ENCODE measurements at places on chromosomes 16 and 17. TPM values are rescaled to one million over a fixed set of nuclear protein-coding genes. Genes with fewer than 3 reads are reported as not detected.

Gene MARCHF10
- under 0.01 TPM for total RNA-seq

Gene SNAI3
- total RNA-seq = 0.26 TPM

Gene KCNAB3
- 1.6 TPM for total RNA-seq

Gene TNFRSF17
- total RNA-seq = not detected

Gene USP31
- 8.6 TPM for total RNA-seq

Gene SDR42E2
- not detected for total RNA-seq

DNA sequence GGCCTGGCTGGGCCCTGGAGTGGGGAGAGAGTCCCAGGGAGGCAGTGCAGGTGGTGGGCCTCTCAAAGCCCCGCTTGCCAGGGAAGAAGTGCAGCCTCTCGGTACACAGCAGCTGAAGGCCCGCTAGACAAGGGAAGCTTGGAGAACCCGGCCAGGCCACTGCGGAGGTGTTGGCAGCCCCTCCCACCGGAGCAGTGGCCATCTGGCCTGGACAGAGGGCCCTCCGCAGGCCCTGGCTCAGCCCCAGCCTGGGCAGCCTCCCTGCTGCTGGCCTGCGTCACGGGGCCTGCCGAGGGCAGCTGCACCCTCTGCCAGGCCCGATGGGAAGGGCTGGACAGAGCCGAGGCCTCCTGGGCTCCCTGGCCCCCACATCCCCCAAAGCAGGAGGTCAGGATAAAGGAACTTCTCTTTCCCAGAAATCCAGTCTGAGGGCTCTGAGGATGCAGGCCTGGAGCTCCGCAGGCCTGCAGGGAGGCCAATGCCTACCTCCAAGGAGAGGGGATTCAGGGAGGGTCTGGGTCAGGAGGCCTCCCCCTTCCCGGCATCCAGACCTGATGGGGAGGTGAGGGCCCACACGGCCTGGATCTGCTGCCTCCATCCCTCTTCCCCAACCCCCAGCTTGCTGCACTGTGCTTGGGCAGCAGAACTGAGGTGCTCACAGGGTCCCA is 4.3 kb downstream of the SPPL2C start:
- no peak for DNase-seq

- no peak for DNase-seq
These were observed 414.9 kb downstream of the KCNJ2 start for GRCh38 chr17:70584255-70584654.

DNA sequence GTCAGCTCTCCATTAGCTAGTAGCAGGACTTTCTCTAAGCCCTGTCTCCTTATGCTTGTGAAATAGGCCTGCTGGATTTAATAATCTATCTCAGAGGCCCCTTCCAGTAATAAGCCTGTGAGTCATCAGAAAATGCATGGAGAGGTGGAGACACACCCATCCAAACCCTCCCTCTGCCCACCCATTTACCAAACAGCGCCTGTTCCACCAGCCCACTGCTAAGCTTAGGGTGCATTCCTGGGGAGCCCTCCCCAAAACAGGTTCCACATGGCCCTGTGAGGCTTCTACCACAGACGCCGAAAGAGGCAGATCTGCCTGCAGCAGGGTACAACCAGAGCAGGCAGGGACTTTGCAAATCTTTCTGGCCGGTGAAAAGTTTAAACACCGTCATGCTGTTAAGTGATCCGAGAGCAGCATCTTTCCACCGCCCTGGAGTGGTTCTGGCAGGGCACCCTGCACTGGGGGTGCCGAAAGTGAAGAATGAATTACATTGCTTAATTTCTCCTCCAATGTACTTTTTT is 99.3 kb downstream of the GAS7 start:
- DNase-seq = no peak

- DNase-seq = peak; percentile 59
These were observed 943 bp upstream of the COTL1 start for GRCh38 chr16:84618581-84619460.

DNA sequence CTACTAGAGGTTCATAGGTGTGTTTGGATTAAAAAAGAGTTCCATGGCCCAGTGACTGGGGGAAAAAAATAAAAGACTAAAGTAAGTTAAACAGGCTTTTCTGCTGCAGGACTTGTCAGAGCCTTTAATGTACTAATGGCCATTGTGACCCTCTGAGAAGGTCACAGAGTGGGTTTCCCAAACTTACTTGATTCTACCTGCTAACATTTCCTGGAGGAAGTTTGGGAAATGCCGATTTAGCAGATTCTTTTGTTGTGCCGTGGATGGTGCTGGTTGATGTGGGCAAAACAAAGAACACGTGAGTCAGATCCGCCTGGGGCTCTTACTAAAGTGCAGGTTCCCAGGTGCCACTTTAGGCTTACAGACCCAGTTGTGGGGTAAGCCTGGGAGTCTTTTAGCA is 13.6 kb upstream of the STH start:
- DNase-seq = no peak

DNA sequence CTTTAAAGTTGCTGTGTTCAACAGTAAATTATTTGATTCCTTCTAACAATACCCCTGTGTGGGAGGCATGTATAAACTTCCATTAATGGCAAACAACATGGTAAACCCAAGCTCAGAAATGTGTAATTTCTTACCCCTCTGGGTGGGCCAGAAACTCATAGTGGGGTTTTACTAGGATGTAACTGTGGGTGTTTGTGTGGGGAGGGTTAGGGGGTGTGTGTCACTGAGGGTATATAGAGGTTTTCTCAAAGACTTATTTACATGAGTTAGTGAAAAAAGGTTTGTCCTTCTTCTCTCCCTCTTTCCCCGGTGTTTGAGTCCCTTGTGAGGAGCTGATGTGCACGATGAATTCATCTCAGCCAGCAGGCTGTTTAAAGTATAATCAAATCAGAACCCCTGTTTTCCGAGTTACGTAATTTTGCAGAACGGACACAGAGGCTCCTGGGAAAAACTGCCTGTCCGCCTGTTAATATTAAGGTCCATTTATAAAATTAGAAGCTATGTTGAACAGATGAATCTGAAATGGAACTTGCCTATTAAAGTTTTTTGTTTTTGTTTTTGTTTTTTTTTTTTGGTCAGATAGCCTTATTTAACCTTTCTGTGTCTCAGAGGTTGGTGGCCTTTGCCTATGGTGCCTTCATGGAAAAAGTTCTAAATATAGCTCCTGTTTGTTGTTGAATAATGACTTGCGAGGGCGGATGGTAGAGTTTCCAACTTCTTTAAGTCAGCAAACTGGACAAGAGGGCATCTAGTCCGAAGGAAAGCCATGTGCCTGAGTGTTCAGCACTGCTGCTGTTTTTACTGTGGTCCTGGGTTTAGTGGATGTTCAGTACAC is 73.3 kb downstream of the MSI2 start:
- no peak for DNase-seq

DNA sequence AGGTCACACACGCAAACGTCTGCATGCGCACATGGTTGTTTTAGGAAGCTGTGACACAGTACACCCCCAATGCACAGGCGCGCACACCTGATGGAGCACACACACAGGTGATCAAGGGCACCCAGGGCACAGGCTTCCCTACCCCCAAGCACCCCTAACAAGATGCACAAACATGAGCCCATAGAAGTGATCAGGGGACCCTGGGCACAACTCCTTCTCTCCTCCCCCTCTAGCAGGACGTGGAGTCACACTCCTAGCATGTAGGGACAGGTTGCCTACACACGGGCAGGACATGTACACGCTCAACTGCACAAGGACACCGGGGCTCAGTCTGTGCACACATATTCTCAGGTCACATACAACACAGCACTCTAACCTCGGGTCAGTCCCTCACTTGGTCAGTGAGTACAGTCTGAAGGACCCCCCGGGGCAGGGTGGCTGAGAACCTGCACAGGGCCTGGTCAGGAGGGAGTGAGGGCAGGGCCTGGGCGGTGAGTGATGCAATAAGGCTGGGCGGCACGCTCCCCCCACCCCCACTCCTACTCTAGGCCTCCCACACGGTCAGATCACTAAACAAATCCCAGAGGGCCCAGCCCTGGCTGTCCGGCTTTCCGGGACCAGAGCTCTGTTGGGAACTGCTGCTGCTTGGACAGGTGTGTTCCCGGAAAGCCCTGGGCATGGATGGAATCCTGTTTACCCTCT is 751 bp upstream of the DOC2B start:
- peak; percentile 96 for DNase-seq

- no peak for DNase-seq
These were observed 15.3 kb upstream of the CNOT1 start for GRCh38 chr16:58644765-58645487.

DNA sequence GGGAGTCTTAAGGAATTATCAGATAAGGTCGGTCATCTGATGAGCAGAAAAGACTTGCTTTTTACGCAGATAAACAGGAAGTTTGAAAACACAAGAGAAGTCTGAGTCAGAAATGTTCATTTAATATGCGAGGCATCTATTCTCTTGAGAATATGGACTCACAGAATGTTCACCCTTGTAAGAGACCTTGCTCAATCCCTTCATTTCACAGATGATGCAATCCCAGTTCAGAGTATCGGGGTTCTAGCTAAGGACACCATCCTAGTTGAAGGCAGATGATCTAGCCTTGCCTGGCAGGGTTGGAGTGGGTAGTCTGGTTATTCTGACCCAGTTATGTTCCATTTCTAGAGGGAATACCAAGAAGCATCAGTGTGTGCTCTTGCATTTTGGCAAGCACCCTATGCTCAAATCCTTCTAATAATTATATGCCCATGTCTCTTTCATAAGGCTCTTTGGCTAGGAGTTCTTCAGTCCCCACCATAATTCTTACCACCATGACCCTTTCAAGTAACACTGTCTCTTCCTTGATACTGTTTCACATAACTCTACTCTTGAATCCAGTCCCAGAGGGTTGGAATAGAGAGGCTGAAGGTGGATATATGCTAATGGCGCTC is 42.5 kb downstream of the YPEL2 start:
- DNase-seq = no peak

DNA sequence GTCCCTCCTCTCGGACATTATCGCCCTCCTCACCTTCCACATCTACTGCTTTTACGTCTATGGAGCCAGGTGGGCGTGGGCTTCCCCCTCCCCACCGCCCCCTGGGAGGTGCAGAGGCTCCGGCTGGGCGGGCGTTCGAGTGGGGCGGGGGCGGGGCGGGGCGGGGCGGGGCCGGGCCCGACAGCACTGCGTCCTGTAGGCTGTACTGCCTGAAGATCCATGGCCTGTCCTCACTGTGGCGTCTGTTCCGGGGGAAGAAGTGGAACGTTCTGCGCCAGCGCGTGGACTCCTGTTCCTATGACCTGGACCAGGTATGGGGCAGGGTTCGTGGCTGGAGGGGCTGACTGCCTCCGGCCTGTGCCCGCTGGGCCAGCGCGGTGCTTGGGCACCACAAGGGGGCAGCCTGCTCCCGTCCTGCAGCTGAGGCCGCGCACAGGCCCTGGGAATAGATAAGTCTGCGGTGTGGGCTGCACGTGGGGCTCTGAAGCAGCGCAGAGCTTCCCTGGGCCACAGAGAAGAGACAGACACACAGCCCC is 9.2 kb downstream of the PIGQ start:
- DNase-seq = peak; percentile 83

DNA sequence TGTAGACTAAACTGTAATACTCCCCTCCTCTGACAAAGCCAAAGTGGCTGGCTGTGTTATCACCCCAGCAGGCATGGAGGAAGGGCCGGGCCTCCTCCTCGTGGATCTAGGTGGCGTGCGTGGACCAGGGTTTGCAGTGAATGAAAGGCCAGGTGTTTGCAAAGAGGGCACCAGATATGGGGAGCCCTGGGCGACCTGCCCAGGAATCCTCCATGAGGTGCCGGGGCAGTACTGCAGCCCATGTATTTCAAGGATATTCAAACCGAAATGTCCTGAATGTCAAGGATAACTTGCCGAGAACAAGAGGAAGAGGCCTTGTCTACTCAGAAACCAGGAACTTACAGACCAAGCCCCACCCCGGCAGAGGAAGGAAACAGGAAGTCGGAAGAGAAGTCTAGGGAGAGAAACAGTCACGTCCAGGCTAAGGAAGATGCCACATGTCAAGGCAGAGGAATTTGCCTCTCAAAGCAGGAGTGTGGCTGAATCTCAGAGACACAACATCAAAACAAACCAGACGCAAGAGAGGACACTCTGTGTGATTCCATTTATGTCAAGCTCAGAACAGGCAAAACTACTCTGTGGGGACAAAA is 13.7 kb upstream of the OSGIN1 start:
- no peak for DNase-seq

GRCh38 chr16:4404967-4405696 is 11.3 kb downstream of the CORO7 start:
- no peak for DNase-seq

DNA sequence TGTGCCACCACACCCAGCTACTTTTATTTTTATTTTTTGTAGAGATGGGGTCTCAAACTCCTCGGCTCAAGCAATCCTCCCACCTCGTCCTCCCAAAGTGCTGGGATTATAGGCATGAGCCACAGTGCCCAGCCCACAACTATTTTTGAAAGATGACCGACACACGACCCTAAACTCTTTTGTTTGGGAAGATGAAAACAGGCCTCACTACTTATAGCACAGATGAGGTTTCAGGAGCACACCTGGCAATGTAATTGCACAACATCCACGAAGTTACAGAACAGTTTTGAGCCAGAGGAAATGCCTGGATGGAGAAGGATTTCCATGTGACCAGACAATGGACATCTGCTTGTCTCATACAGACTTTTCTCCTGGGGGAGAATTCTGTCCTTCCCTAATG is 43.4 kb upstream of the PRSS54 start:
- no peak for DNase-seq

GRCh38 chr16:53297477-53297876 is 136.8 kb upstream of the RBL2 start:
- no peak for DNase-seq

- DNase-seq = no peak
These were observed 388.0 kb downstream of the SEC14L1 start for GRCh38 chr17:77528516-77529327.

DNA sequence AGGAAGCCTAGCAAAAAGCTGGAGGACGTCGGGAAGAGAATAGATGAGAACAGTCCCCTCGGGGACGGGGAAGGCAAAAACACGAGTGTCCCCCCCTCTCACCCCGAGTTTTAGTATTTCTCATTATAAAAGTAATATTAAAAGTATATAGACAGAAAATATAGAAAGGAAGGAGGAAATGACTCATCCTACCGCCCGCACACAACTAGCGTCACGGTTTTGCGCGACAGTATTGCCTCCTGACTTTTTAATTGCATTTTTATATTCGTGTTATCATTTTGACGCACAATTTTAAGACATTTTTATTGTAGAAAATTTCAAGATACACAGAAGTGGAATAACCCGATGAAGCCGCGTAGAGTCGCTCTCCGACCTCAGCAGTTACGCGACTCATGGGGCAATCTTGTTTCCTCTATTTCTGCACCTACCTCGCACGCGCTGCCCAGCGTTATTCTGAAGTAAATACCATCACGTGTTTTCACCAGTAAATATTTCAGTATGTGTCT is 652 bp upstream of the SLC25A19 start:
- DNase-seq = peak; percentile 46

GRCh38 chr16:78415013-78415412 is 315.6 kb downstream of the WWOX start:
- no peak for DNase-seq

- peak; percentile 53 for DNase-seq
These were observed 645 bp upstream of the ELMO3 start for GRCh38 chr16:67198238-67198734.

DNA sequence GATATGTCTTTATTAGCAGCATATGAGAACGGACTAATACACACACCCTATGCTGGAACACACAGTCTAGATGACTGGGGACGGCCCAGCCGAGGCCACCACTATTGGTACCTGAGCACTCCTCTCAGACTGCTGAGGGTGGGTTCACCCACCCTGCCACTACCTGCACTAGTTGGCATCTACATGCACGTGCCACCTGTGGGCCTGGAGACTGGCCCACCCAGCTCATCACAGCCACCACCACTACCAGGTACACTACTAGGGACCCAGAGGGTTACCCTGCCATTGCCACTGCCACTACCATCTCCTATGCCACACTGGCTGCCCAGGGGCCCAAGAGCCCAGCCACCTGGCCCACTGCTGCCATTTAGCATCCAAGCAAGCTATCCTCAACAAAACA is 32.5 kb downstream of the MEAK7 start:
- DNase-seq = no peak

Data from body of pancreas (tissue), 4 donors.